ENCODE measurements at places on chromosomes 5 and 9. TPM values are rescaled to one million over a fixed set of nuclear protein-coding genes. Genes with fewer than 3 reads are reported as not detected.
A peak's percentile ranks its signal among the peaks of the same experiment; 100 is the strongest.

DNA sequence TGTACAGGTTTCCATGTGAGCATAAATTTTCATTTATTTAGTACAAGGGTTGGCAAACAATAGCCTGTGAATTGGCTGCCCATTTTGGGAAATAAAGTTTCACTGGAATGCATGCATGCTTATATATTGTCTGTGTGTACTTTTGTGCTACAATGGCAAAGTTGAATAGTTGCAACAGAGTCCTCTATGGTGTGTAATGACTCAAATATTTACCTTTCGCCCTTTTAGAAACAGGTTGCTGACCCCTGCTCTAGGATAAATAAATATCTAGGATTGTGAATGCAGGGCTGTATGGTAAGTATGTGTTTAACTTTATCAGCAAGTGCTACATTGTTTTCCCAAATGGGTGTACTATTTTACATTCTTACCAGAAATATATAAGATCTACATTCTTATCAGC lies 47.2 kb downstream of the XRCC4 start:
- peak; percentile 12 for DNase-seq

DNA sequence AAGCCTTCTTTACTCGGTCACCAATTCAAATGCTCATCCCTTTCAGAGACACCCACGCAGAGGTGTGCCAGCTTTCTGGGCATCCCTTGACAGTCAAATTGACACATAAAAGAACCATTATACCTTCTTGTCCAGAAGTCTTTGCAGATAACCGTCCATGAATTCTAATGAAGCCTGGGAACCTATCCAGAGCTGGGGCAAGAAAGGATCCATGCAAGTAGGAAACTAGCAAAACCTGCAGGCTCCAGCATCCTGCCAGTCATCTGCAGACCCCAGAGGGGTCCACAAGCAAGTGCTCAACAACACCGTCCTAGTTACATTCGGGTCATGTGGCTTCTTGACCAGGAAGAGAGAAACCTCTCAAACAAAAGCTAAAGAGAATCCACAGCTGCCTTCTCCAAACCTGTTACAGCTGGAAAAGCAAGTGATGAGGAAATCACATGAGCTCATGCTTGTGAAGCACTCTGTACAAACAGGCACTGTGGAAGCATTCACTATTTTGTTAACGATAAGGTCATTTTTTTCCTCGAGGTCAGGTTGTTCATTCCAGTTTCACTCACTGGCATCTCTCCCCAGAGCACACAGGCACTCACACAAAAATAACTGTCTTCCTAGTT lies 80.2 kb upstream of the DMRT1 start:
- no peak for DNase-seq

GRCh38 chr9:110128664-110129329 lies 79.2 kb downstream of the C9orf152 start:
- DNase-seq: no peak

GRCh38 chr5:54159153-54159892 lies 151.1 kb downstream of the ARL15 start:
- DNase-seq: no peak

DNA sequence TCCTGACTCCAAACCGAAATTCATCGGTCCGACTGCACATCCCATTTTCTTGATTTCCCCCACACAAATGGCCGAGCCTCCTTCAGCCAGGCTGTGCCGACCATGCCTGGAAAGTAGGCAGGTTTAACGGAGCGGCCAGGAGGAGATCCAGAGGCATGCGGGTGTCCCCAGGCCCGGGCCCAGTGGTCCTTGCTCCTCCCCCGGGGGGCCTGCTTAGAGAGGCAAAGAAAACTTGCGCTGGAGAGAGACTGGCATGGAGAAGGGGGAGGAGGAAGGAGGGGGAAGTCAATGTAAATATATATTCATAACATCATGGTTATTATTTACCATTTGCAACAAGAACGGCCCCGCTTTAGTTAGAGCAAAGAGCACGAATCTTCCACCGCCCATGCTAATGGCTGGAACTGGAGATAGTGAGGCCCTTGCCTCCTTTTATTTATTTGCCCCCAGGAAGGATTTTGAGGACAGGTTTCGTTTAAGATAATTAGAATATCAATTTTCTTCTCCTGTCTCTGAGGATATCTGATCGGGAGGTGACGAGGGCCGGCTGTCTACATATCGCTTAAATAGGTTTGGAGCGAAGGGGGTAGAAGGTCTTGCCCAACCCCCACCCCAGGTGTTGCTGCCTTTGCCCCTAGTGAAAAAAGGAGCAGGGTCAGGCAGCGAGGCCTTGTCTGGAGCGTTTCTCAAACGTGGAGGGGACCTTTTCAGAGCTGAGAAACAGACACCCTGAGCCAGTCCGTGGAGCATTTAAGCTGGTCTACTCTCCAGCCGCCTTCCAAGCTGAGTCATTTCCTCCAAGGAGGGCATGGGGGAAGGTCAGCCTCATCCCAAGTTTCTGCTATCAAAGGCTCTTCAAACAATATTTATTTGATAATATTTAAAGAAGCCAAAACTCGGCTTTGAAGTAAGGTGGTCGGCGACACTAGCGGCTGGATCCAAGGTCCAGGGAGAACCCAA lies 2.5 kb downstream of the BARHL1 start:
- no peak for DNase-seq

- DNase-seq: no peak
Observed at GRCh38 chr9:99113414-99114048, 8.6 kb downstream of the TGFBR1 start.

Gene CDKN2B-AS1
- total RNA-seq: not detected

Gene MARVELD2
- 5.3 TPM for total RNA-seq

Gene LCN10
- total RNA-seq: 0.58 TPM

Gene DHX29
- 13.4 TPM for total RNA-seq

Measured in stomach (tissue), 19 donors.